ENCODE measurements at places on chromosomes 12 and 14.

DNA sequence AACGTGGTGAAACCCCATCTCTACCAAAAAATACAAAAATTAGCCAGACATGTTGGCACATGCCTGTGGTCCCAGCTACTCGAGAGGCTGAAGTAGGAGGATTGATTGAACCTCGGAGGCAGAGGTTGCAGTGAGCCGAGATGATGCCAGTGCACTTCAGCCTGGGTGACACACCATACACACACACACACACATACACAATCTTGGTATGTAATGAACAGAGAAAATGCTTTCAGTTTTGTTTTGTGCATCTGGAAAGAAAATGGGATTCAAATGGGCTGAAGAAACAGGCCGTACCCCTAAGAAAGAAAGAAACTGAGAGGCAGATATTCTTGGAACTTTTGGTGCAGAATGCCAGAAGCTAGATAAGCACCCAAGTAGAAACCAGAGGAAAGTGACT is 107.2 kb downstream of the PDE3A start:
- no peak for DNase-seq

GRCh38 chr12:96350982-96351381 is 49.3 kb downstream of the CDK17 start:
- no peak for DNase-seq

DNA sequence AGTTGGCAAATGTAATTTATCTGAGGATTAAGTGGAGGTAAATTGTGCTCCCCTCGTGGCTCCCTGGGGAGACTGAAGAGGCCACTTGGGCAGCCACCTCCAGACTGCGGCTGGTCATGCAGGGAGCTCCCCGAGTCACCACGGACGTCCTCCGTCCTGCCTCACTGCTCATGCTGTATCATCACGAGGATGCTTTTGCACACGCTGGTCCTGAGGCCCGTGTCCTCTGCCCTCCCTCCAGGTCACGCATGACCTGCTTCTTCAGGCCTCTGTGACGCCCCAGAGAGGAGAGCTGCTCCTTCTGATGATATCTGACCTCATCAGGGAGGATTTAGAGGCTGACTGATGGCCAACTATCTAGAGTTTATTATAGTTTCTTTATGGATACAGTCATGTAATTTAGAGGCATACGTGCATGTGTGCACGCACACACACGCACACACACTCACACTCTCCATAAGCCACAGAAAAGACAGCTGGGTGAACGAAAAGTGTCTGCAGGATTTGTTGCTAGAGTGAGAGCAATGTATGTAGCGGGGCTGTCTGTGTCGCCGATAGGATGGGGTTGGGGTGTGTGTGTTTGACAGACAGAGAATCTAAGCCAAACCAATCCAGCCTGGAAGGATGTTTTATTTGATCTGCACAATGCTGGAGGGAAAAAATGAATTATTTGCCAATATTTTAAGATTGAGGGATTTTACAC is 160.0 kb downstream of the ADGRD1 start:
- no peak for DNase-seq

DNA sequence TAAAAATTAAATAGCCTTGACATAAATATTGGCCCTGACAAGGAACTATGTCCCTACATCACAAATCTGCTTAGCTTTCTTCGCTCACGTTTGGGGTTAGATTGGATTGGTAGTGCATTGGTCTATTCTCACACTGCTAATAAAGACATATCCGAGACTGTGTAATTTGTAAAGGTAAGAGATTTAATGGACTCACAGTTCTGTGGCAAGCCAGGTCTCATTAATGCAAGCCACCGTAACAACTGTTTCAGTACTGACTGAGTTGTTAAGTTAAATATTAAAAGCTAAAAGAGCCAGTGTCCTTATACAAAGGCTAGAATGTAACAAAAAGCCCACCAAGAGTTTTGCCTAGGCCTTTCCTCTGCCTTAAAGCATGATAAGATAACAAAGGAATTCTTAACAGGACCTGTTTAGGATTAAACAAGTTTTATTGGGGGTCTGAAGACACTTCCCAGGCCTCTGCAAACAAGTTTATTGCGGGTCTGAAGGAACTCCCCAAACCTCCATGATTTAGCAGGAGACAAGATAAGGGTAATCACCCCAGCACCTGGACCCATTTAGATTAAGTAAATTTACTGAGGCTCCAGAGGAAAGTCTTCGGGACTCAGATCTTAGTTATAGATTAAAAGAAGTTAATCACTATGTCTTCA is 88.2 kb upstream of the PTGDR start:
- DNase-seq, result no peak

DNA sequence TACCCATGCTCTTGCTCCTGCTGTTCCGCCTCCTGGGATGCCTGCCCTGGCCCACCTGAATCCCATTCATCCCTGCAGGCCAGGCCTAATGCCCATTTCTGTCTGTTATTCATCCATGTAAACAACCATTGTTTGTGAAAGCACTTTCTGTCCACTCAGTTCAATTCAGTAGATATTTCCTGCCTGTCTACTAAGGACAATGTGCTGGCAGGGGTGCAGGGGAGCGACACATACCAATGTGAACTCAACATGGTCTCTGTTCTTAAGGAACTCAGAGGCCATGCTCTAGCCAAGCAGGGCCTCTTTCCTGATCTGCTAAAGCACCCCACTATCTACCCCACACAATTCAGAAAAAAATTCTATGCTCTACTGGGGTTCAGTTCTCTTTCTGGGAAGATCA is 88.5 kb upstream of the ZFP36L1 start:
- DNase-seq, result no peak

- no peak for DNase-seq
Observed at GRCh38 chr12:46492471-46493085, 120.0 kb upstream of the SLC38A2 start.

GRCh38 chr12:62758216-62758615 is 176.7 kb downstream of the PPM1H start:
- DNase-seq, result no peak

DNA sequence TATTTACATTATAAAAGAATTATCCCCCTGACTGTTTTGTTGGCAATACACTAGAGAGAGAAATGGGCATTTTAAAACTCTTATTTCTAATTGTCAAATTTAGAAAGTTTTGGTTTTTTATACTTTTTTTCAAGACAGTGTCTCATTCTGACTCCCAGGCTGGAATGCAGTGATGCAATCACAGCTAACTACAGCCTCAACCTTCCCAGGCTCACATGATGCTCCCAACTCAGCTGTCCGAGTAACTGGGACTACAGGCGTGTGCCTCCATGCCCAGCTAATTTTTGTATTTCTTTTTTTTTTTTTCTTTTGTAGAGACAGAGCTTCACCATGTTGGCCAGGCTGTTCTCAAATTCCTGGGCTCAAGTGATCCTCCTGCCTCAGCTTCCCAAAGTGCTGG is 8.3 kb upstream of the OR11H6 start:
- no peak for DNase-seq

GRCh38 chr14:103739793-103740501 is 24.3 kb downstream of the ZFYVE21 start:
- no peak for DNase-seq

DNA sequence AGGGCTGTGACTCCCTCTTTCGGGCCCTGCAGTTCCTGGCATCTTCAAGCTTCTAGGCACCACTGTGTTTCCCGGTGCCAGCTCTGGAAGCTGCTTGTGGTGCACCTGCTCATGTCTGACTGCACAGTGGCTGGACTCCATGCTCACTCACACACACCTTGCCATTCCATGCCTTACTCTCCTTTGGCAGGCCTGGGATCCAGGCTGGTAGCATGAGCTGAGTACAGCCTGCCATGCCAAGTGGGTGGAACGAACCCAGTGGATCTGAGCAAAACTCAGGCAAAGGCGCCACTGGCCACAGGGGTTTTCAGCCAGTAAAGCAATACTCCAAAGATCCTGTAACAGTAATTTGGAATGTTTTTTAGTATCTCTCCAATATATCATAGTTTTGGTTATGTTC is 902.7 kb upstream of the USP15 start:
- no peak for DNase-seq

Measured in omental fat pad (tissue), 4 donors.